ENCODE measurements at places on chromosomes 4 and X.

GRCh38 chr4:87108142-87108546 lies 112.3 kb downstream of the KLHL8 start:
- DNase-seq = no peak

DNA sequence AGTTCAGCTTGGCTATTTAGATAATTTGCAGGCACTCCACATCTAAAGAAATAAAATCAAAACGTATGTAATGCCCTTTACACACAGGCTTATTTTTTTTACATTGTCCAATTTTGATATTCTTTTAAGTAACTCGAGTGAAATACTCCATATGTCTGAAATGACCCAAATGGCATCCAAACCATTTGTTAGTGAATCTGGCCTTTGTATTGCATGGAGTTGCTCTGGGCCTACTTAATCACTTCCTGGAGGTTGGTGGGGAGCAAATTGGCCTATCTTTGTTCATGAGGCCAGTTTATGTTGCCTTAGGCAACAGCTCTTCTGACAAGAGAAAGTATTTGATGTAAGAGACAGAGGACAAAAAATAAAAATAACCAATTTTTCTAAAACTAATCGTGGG lies 47.6 kb upstream of the TMEM131L start:
- DNase-seq = no peak

DNA sequence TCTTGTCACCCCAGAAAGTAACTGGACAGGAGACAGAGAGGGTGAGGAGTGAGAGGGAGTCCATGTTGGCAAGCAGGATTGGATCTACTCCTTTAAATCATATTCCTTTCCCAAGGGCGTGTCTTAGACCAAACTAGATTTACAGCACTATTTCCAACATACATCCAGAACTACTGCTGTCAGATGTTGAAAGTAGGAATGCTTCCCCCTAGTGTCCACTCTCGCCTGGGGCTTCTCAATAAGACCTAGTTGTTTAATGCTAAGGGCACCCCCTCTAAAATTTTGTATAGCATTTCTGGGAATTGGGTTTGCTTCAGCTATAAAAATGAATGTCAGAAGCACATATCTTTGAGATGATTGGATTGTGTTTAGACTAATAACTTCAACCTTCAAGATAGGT lies 13.3 kb downstream of the OFD1 start:
- DNase-seq = no peak

DNA sequence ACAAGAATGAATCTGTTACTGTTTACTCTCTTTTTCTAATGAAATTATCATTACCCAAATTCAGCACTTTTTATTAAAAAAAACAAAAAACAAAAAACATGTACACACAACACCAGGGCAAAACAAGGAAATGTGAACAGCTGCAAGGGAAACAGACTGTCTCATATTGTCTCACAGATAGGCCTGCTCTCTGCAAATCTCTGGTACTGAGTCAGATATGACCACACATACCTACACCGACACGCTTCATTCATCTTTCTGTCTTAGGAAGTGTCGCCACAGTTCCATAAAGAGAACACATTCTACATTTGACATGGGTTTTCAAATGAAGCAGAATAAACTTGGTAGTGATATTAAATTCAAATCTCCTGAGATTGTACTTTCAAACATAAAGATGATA lies 92.2 kb upstream of the GPR34 start:
- no peak for DNase-seq

DNA sequence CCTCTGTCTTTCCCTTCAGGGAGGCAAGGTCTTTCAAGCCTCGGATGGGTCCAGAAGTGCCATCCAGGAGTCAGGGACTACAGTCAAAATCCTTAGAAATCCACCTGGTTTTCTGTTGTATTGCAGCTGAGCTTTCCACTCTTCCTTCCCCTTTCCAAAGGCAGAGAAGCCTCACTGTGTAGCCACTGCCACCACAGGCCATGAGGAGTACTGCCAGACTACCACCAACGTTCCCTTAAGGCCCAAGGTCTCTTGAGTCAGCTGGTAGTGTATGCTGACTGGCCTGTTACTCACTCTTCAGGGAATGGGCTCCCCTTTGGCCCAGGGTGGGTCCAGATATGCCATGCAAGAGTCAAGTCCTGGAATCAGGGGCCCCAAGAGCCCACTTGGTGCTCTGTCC lies 1454.1 kb downstream of the PCDH19 start:
- DNase-seq = peak; percentile 16

- DNase-seq = no peak
These were observed 38.4 kb downstream of the GRSF1 start for GRCh38 chr4:70801265-70801809.

DNA sequence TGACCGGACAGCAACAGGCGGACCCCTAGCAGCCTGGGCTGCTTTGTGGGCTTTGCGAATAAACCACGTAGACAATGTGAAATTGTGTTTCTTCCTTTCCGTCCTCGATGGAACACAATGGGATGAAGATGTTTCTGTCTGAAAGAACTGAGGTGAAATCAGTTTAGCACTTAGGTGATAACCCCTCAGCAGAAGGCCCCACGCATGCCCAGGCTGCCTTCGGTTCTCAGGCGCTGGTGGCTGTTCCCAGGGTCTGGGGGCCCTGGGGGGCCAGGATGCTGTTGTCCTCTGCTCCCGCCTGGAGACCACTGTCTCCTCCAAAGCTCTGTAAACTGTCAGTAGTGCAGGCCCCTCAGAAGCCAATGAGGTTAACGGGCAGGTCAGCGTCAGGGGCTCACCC lies 73.9 kb upstream of the HGFAC start:
- no peak for DNase-seq

GRCh38 chr4:155681886-155682285 lies 15.2 kb downstream of the GUCY1A1 start:
- no peak for DNase-seq

DNA sequence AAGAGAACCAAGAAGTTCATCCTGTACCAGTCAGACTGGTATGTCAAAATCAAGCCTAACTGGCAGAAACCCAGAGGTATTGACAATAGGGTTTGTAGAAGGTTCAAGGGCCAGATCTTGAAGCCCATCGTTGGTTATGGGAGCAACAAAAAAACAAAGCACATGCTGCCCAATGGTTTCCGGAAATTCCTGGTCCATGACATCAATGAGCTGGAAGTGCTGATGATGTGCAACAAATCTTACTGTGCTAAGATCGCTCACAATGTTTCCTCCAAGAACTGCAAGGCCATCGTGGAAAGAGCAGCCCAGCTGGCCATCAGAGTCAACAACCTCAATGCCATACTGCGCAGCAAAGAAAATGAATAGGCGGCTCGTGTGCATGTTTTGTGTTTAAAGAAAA lies 172.7 kb upstream of the MED14 start:
- no peak for DNase-seq

GRCh38 chrX:100587861-100588260 lies 3.1 kb downstream of the TNMD start:
- no peak for DNase-seq

- no peak for DNase-seq
These were observed 553.5 kb downstream of the SPOCK3 start for GRCh38 chr4:166680796-166681195.

DNA sequence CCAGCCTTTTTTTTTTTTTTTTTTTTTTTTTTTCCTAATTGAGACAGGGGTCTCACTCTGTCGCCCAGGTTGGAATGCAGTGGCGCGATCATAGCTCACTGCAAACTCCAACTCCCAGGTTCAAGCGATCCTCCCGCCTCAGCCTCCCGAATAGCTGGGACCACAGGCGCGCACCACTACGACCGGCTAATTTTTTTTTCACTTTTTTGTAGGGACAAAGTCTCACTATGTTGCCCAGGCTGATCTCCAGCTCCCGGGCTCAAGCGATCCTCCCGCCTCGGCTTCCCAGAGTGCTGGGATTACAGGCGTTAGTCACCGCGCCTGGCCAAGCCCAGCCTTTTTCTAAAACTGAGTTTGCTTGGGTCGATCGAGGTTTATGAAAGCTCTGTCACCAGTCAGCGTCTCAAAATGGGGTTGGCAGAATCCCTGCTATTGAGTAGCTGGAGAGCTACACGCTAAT lies 1.3 kb upstream of the OTUD5 start:
- DNase-seq = no peak

DNA sequence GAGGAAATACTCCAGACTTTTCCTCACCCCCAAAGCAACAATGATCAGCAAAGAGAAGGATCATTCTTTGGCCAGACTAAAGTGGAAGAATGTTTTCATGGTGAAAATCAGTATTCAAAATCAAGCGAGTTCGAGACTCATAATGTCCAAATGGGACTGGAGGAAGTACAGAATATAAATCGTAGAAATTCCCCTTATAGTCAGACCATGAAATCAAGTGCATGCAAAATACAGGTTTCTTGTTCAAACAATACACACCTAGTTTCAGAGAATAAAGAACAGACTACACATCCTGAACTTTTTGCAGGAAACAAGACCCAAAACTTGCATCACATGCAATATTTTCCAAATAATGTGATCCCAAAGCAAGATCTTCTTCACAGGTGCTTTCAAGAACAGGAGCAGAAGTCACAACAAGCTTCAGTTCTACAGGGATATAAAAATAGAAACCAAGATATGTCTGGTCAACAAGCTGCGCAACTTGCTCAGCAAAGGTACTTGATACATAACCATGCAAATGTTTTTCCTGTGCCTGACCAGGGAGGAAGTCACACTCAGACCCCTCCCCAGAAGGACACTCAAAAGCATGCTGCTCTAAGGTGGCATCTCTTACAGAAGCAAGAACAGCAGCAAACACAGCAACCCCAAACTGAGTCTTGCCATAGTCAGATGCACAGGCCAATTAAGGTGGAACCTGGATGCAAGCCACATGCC lies 89.7 kb downstream of the TET2 start:
- DNase-seq = no peak

DNA sequence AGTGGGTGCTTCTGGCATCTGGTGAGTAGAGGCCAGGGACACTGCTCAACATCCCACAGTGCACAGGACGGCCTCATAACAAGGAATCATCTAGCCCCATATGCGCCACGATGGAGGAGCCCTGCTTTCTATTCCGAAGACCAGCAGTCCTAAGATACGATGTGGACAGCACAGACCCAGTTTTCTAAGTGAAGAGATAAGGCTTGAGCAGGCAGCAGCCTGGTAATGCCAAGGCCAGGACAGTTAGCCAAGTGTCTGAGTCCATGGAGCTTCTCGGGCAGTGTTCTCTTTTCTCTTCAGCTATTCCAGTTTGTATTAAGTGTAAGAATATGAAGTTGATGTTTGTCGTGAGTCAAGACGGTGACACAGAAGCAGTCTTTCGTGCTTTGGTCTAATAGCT lies 112.7 kb downstream of the TBL1X start:
- DNase-seq = no peak
